ENCODE measurements at places on chromosomes 4 and X.

GRCh38 chr4:40607221-40607620 lies 22.4 kb downstream of the RBM47 start:
- DNase-seq, result peak; percentile 83

DNA sequence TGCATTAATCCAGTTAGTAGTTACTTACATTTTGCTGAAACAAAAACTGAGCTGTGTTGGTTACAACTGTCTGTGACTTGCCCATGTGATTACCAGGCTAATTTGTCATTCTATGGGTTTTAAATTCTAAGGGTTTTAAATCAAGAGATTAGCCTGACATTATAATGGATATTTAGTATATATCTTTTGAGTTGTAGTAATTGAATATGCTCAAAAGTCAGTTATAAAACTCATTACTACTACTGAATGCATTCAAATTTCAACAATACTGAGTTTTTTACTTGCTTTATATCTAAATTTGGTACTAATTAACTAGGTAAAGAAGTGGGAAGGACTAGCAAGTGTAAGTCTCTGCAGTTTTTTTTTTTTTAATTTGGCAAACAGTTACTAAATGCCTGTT lies 14.7 kb downstream of the LARP7 start:
- no peak for DNase-seq

DNA sequence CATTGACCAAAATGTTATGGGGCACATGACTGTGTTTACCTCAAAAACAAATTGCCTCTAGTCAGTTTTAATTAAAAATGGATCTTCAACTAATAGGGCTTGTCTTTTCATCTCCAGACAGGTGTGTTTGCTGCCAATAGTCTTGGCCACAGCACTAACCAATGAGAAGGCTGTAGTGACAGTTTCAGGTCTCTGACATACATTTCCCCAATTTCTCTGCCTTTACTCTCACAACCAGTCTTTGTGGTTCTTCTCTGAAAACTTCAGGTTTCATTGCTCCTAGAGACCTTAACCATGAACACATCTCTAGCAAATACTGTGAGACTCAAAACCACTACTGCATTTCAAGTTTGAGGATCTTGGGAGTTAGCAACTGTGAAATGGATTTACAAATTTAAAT lies 3.5 kb upstream of the EDNRA start:
- DNase-seq, result no peak

- no peak for DNase-seq
Observed at GRCh38 chr4:31647786-31648185, 927.6 kb downstream of the PCDH7 start.

- no peak for DNase-seq
Observed at GRCh38 chr4:71400810-71401209, 62.0 kb downstream of the SLC4A4 start.

GRCh38 chr4:3860061-3860912 lies 94.1 kb downstream of the ADRA2C start:
- no peak for DNase-seq

DNA sequence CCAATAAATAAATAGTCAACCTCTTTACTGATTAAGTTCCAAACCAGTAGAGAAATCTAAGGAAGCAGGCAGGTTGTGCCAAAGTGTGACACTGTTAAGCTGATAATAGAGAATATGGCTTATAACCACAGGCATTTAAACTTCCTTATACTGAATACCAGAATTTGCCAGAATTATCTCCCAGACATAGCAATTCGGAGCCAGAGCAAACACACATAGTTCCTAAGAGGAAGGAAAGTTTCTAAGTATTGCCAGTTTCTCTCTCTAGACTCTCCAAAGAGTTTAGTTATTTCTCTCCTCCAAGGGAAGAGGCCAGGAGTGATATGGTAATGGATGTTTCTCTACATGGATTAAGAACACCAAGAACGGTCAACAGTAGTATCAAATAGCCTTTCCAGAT lies 191.7 kb upstream of the CPEB2 start:
- no peak for DNase-seq

DNA sequence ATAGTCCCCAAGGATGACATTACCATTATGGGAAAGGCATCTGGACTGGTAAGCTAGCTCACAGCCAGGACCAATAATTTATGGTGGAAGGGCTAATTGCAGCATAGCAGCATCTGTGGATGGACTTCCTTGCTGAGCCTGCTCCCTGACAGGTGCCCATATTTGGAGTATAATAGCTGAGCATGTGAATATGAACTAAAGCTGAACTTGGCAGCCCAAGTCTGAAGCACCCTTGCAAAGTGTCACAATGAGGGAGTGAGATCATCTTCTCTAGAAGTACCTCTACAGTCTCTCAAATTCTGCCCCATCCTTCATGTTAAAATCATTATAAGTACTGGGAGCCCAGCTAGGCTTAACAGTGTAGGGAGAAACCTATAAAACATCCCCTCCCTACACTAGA lies 128.2 kb upstream of the INPP4B start:
- no peak for DNase-seq

- no peak for DNase-seq
Observed at GRCh38 chr4:189364032-189364449, 576.6 kb upstream of the FRG1 start.

- DNase-seq, result no peak
Observed at GRCh38 chr4:176817204-176817603, 24.5 kb upstream of the VEGFC start.

DNA sequence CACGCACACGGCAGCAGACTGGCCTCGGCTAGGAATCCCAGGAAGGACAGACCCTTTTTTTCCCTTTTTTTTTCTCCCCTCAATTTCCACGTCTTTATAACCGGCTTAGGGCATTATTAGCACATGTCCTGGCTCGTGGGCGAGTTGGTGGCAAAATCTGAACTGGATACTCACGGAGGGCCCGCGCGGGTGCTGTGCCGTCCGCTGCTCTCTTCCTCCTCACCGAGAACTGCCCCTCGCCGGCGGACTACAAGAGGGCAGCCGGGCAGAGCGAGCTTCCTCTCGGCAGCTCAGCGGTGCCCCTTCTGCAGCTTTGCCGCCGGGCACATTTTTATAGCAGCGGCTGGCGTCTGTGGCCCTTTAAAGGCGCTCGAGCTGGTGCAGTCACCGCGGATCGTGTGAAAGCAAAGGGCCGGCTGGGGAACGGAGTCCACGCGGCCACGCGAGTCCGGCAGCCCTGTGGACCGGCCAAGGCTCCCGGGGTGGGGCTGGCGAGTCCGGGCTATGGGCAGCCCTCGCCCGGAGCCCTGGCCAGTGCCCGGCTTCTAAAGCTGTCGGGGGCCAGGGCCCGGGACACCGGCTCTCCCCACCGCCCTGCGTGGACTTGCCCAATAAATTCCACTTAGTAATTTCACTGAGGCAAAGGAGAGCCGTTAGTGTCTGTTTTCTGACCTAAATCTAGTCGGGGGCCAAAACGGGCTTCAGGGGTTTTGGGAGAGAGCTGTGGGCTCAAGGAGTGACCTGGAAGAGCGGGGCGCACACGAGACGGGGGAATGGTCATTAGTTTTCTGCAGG lies 1.3 kb upstream of the CITED1 start:
- DNase-seq, result peak; percentile 75

GRCh38 chr4:109912706-109913595 lies at the start of gene EGF:
Gene EGF, plus strand, starts transcription at chr4:109912883. Its CDS starts 453 bp downstream, at chr4:109913336.
- peak; percentile 45 for DNase-seq

GRCh38 chr4:180727478-180727877 lies 1515.7 kb upstream of the TENM3 start:
- no peak for DNase-seq

- DNase-seq, result peak; percentile 80
Observed at GRCh38 chr4:76302826-76303438, 3.6 kb upstream of the STBD1 start.

GRCh38 chr4:25538430-25538829 lies 117.2 kb upstream of the SLC34A2 start:
- DNase-seq, result no peak

- peak; percentile 62 for DNase-seq
Observed at GRCh38 chr4:140052050-140052449, 101.9 kb downstream of the MAML3 start.

DNA sequence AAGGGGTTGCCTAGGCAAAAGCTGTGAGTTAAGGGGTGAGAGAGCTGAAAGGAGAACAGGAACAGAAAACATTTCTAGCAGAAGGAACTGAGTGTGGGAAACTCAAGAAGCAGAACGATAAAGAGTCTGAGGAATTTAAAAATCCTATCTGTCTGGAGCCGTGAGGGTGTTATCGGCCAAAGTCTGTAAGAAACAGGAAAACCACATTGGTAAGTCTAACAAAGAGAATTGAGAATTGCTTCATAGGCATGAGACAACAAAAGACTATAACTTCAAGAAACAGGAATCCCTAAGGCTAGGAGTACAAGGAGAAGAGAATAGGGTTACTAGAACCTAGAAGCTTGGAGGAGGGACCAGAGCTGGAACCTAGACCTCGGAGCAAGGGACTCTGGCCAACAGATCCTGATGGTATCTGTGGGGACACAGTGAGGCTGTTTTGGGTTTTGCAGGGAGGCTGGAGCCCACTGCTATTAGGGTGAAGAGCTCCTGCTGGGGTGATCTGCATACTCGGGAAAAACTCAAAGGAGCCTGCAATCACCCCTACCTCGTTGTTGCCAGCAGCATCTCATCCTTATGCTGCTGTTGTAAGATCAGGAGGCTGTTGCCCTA lies 175.6 kb downstream of the FBXO8 start:
- peak; percentile 10 for DNase-seq

- DNase-seq, result peak; percentile 77
Observed at GRCh38 chrX:20362268-20363267, 95.9 kb upstream of the RPS6KA3 start.

DNA sequence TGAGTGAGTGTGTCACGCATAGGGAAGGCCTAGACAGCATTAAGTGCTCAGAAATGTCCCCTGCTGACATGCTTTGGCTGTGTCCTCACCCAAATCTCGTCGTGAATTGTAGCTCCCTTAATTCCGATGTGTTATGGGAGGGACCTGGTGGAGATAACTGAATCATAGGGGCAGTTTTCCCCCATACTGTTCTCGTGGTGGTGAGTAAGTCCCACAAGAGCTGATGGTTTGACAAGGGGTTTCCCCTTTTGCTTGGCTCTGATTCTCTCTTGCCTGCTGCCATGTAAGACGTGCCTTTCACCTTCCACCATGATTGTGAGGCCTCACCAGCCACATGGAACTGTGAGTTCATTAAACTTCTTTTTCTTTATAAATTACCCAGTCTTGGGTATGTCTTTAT lies 78.0 kb downstream of the NSUN7 start:
- peak; percentile 74 for DNase-seq

DNA sequence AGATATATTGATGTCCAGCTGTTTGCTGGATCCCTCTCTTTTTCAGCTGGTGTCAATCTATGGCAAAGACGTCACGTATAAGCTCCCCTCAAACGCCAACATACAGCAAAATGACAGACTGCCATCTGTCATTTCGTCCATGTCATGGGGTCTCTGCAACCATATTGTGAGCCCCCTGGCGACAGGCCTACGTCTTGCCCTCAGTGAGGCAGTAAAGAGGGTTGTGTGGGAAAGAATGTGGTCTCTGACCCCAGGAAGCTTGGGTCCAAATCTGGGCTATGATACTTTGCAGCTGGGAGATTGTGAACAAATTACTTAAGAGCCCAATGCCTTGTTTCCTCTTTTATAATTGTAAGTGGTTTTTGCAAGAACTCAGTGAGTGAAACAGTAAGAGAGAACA lies 7.4 kb downstream of the SUPT20HL2 start:
- DNase-seq, result no peak

GRCh38 chrX:10904220-10904619 lies 206.9 kb upstream of the HCCS start:
- DNase-seq, result no peak

DNA sequence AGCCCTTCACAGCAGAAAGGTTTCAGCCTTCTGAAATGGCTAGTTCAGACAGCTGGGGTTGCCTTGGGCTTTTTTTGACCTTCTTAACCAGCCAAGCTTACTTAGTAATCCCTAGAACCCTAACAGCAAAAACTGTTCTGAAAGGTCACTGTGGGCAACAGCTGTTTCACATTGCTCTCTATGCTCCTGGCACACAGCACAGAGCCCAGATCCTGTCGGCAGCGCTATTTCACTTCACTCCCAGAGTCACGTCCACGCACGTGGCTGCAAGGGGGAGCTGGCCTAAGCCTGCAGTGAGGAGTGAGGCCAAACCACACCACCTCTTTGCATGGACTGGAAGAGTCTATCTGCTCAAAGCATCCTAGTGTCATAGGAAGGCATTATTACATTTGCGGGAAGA lies 32.0 kb upstream of the STS start:
- no peak for DNase-seq

DNA sequence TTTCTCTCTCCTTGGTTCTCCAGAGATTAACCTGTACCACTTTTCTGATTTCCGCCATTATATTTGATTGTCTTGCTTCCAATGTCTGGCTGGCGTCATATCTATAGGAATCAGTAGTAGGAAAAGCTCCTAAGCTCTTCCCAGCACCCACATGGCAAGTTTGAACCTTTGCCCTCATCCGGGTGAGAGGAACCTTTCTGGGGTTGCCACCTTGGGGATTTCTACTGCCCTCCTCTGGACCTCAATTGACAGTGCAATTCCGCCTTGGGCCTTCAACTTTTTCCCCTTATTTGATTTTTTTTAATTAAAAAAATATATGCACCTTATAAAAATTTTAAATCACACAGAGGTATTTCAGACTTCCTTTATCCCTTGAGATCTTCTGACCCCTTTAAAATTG lies 2.0 kb upstream of the CXorf66 start:
- DNase-seq, result no peak

DNA sequence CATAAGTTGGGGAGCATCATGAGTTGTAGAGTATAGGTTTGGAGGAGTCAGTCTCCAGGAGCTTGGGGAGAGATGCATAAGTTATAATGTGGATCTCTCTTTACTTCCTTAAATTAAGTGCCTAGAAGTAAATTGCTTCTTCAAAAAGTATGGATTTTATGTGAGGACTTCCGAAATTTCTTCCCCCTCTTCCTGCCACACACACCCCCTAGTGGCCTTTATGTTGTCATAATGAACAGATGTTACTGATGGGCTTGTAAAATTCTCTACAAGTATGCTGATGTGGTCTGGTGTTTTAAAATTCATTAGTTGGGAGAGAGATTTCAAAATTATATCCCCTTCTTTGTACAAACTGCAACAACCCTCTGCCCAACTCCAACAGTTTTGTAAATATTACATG lies 2.3 kb upstream of the METTL14 start:
- DNase-seq, result peak; percentile 51

DNA sequence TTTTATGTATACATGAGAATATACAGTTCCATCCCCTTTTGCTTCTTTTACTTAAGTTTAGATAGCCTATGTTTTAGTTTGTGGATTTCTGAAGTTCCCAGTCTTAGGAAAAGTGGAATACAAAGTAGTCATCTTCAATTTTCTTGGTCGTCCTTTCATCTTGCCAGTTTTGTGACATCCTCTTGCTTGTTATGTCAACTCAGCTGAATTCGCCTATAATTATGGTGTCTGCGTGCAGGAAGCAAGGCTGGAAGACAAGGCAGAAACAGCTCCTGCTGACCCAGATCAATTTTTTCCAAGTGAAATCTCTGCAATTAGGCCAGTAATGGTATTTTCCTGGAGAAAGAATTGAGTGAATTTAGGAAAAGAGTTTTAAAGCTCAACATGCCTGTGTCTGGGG lies 28.1 kb upstream of the NYX start:
- DNase-seq, result no peak

DNA sequence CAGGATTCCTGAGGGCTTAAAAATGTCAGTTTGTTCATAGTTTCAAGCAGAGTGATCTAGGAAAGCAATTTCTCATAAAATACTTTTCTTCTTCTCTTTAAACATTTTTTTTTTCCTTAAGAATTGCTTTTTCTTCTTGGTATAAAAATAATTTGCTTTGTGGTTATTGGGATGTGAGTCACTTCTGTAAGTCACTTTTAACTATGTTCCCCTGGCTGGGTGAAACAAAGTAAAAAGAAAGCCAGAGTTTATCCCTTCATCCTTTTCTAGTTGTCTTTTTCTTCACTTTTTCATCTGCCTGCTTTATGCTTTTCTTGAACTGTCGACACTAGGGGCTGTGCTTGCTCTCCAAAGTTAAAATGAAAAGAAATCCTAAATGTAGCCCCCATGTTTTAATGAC lies 33.5 kb downstream of the ARSJ start:
- no peak for DNase-seq

Measured in suppressor macrophage treated with lipopolysaccharide for 1 hour (primary cell).